Stimulated activated CD4-positive, alpha-beta T cell treated with anti-CD3 and anti-CD28 coated beads, TNF-alpha, amount 100 ng/mL, for 48 hours (primary cell): ENCODE measurements at places on chromosomes 12 and 14.

DNA sequence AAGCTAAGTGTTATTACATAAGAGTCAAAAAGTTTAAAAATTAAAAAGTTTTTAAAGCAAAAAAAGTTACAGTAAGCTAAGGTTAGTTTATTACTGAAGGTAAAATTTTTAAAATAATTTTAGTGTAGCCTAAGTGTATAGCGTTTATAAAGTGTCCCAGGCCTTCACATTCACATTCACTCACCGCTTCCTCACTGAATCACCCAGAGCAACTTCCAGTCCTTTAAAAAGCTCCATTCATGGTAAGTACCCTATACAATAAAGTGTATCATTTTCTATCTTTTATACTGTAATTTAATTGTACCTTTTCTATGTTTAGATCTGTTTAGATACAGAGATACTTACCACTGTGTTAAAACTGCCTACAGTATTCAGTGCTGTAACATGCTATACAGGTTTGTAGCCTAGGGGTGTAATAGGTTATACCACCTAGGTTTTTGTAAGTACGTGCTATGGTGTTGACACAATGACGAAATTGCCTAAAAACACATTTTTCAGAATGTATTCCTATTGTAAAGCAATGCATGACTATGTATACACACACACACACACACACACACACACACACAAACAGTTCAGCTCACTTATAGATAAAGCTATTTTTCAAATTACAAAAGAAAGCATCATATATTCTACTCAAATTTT lies 3.7 kb downstream of the CLEC14A start:
- no peak for DNase-seq

DNA sequence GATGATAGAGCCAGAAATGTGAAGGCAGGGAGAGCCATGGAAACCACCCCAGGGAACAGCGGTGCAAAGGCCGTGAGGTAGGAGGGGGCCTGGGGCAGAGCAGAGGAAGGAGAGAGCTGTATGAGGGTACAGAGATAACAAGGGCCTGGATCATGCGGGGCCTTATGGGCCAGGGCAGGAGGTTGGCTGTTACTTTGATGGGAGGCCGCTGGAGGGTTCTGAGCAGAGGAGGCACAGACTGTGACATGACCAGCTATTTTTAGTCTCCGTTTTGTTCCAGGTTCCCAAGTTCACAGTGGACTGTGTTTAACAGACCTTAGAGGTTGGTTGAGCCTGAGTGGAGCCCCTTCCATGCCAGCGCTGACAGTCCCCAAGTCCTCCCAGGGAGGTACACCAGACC lies 118.6 kb downstream of the GCH1 start:
- DNase-seq = no peak

DNA sequence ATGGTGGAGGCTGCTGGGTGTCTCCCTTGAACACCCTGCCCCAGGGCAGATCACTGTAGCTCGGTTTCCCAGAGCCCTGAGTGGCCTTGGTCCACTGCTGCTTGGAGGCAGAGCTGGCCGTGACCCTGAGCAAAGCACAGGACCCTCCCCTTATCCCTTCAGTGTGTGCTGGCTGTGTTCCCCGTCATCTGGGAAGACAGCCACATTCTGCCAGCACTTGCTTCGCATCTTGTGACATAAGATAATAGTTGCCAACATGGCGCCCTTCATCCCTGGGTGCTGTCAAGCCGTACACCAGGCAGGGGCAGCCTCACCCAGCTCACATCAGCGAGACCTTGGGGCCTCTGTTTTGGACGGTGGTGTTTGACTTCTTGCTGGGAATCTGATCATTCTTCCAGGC lies 12.1 kb upstream of the ALDH2 start:
- no peak for DNase-seq

DNA sequence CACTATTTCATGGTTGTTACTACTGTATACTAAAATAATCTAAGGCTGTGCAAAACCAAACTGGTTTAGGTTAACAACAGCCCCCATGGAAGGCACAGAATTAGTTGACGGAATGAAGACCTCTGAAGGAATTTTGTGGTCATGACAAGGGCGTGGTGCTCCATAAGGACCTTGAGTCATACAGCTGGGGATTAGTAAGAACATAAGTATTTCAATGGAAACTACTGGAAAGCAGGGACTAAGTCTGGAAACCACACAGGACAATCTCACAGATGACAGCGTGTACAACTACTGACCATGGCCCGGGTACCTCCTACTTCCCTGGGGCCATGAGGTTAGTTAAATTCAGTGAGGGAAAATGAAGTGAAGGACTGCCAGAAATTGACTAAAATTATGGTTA lies 98.5 kb upstream of the PLEKHA5 start:
- no peak for DNase-seq

- DNase-seq = no peak
These were observed 210.9 kb downstream of the MED13L start for GRCh38 chr12:116066381-116067230.

DNA sequence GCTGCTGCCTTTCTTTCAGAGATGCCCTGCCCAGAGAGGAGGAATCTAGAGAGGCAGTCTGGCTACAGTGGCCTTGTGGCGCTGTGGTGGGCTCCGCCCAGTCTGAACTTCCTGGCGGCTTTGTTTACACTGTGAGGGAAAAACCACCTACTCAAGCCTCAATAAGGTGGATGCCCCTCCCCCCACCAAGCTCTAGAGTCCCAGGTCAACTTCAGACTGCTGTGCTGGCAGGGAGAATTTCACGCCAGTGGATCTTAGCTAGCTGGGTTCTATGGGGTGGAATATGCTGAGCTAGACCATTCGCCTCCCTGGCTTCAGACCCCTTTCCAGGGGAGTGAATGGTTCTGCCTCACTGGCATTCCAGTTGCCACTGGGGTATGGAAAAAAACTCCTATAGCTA lies 25.6 kb downstream of the SPATA7 start:
- no peak for DNase-seq

GRCh38 chr14:92430686-92431085 lies 82.9 kb upstream of the RIN3 start:
- DNase-seq = no peak

GRCh38 chr12:89648211-89648930 lies 60.3 kb downstream of the ATP2B1 start:
- DNase-seq = no peak

- DNase-seq = no peak
These were observed 77.9 kb downstream of the TMEM30B start for GRCh38 chr14:61203081-61203753.

GRCh38 chr14:78259831-78260230 lies 89.7 kb downstream of the NRXN3 start:
- no peak for DNase-seq

DNA sequence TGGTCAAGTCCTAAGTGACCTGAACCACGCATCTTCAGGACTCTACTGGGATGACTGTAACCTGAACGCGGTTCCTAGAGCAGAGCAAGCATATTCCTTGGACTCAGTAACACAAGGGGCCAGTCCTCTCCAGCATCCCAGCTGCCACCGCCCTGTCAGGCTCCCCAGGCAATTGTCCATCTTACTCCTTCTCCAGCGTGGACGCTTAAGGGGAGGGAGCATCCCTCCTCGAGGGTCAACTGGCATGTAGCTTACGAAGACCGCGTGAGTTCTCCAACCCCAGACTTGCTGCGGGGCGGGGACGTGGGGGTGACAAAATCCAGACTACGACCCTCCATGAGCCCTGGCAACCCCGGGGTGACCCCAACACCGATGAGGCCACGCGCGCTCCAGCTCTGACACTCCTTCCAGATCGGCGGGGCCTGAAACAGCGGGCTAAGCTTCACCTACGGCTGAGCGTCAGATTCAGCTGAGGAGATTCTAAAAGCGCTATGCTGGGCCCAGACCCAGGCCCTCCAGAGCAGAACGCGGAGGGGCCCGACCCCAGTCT lies 846 bp upstream of the MTHFD1 start:
- DNase-seq = no peak

GRCh38 chr14:51979088-51979709 lies 10.1 kb upstream of the RTRAF start:
- peak; percentile 78 for DNase-seq

GRCh38 chr14:33307691-33308251 lies 369.1 kb downstream of the NPAS3 start:
- DNase-seq = no peak

GRCh38 chr12:20040184-20040583 lies 328.2 kb upstream of the PDE3A start:
- no peak for DNase-seq

GRCh38 chr12:19217446-19217845 lies 87.9 kb downstream of the PLEKHA5 start:
- DNase-seq = no peak

GRCh38 chr12:105850103-105850968 lies 288.4 kb downstream of the NUAK1 start:
- DNase-seq = no peak

DNA sequence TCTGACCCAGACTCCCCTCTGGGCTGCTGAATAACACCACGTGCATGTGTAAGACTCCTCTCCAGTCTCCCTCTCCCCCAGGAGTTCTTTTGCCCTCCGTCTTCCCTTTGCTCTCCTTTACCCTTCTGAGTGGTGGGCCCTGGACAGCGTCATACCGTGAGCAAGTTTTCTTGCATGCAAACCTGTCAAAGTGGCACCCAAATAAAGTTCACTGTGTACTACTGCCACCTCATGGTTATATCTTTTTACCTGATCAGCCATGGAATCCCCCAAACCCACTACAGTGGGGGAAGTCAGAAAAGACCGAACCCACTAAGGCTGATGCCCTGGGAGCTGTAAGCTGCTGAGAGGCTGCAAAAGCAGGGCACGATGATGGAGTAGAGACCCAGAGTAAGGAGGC lies 131.1 kb upstream of the VRK1 start:
- DNase-seq = no peak

- no peak for DNase-seq
These were observed 174.5 kb downstream of the TTC7B start for GRCh38 chr14:90641615-90642243.

DNA sequence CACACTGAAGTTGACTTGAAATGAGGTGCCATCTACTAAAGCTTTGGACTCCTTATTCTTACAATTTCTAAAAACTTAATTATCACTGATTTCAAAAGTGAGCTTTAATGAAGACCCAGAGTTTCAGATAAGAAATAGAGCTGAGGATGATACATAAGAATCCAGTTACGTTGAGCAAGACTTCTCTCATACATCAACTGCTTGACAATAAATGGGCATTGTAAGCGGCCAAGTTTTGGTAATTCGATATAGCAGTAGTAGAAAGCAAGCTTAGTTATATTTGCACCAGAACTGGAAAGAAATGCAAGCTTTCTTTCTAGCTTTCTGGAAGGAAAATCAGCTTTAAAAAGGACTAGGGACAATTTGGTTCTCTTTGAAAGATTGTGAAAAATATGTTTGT lies 1359.6 kb downstream of the FSCB start:
- no peak for DNase-seq

GRCh38 chr12:70252832-70253231 lies 9.6 kb downstream of the CNOT2 start:
- no peak for DNase-seq

- no peak for DNase-seq
These were observed 107.2 kb downstream of the UNC79 start for GRCh38 chr14:93537951-93538350.

DNA sequence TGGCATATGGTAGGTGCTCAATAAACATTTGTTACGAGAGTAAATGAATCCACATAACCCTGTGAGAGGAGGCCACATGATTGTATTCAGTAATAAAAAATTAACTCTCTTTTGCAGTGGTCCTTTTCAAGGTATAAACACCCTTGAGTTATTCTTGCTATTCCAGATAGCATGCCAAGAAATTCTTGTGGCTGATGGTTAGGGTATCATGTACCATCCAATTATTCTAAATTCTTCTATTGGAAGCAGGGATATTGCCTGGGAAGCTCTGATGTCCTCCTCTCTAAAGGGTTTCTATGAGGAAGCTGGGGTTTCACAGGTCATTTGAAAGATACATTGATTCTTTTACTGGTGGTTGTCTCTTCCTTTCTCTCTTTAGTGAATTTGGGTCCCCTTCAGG lies 10.1 kb downstream of the AKAP6 start:
- no peak for DNase-seq

DNA sequence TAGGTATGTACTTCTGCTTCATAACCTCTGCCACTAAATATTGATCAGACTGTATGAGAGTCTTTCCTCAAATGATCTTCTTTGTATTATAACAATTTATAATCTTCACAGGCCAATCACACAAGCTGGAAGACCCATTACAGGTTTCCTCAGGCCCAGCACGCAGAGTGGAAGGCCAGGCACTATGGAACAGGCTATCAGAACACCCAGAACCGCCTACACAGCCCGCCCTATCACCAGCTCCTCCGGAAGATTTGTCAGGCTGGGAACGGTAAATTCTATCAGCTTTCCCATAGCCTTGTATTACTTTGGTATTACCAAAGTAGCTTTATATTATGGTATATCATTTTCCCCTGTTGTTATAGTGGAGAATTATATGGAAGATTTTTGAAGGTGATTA lies 16.5 kb downstream of the TTC8 start:
- no peak for DNase-seq

DNA sequence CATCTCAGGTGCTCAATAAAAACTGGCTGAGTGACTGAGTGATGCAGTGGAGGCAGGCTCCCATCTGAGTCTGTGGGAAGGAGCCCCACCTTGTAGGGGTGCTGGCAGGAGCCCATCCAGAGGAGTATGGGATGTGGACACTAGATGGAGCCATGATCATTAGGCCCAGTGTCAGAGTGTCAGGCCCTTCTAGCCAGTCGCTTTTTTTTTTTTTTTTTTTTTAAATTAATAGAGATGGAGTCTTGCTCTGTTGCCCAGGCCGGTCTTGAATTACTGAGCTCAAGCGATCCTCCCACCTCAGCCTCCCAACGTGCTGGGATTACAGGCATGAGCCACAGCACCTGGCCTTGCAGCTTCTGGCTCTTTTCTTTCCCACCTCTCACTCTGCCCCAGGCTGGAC lies 11.5 kb downstream of the RITA1 start:
- DNase-seq = no peak

DNA sequence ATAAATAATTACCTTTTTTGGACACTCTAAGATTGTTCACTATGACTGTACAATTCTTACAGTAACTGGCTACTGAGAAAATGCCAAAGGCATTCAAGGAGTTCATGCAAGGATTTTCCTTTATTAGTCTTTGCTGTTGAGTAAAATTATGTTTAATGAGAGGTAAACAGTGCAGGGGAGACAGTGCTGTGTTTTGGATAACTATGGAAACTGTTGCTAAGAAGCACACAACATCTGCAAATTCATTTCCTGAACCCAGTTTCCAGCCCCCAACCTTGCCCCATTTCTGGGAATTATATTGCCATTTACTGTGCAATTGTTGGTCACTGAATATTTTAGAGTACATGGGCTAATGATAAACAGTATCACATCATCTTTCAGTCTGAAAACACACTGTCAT lies 1005.8 kb downstream of the TRHDE start:
- DNase-seq = no peak

DNA sequence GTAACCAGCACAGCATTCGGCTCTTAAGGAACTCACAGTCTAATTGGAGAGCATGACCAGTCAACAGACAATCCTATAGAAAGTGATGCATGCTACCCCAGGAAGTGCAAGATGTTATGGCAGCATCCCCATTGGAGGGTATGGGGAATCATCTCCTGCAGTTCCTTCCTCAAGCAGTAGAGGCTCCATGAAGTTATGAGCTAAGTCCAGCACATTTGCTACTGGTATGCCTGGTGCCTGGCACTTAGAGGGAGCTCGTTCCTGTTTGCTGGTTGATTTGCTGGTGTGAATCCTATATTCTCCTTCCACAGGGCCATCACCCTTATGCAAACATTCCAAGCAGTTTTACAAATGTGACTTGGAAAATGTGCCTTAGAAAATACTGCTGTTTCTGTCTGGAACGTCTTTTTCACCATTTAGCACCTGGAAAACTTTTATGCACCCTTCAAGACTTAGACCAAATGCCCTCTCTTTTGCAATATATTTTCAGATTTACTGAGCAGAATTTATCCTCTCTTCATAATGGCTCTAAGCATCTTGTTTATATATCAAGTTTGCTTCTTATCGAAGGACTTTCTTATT lies 136.1 kb upstream of the WSCD2 start:
- no peak for DNase-seq
